ENCODE measurements at places on chromosomes 3 and 15.

- no peak for DNase-seq
Measured at GRCh38 chr3:107512108-107512507, 10.7 kb upstream of the BBX start.

GRCh38 chr15:22868928-22869327 is 30.5 kb downstream of the NIPA2 start:
- DNase-seq: no peak

DNA sequence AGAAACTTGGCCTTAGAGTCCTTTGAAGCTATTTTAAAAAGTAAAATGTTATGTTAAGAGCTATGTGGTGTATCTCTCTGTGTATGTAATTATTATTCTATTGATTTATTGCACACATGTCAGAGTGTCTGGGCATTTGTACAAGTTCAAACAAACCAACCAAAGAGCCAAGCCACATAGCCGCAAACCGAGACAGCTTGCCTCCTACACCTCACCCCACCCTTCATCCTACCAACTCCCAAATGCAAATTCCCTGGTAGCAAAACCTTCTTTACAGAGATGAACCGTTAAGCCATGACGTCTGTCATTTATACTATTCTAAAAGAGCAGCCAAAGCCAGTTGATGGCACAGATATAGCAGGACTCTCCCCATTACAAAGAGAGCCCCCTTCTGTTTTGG is 332.3 kb downstream of the ERC2 start:
- DNase-seq: no peak

DNA sequence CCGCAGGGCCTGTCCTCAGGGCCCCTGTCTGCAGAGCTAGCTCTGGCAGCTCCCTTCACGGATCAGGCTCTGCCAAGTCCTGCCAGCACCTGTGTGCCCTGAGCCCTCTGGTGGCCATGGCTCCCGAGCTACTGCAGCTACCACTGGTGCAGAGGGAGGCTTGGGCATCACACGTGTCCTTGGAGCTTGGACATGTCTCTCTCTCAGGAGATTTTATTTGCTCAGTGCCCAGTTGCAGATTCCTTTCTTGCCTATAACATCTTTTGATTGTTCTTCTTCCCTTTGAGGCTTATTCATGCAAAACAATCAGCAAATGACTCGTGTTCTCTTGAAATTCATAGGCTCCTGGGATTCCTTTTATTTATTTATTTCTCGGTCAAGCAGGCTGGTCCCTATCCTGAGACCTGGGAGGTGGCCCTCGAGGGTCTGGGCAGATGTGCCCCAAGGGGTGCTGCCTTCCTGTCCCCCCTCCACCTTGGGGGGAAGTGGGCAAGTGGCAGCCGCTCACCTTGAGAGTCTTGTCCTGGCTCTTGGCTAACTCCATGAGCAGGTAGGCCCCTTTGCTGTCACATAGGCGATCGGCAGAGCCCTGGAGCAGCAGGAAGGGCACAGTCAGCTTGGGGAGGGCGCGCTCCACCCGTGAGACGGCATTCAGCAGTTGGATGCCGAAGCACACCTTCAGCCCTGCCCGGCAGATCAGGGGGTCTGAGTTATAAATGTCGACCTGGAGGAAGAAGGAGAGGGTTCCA is 21.9 kb downstream of the ABTB1 start:
- DNase-seq: peak; percentile 33

DNA sequence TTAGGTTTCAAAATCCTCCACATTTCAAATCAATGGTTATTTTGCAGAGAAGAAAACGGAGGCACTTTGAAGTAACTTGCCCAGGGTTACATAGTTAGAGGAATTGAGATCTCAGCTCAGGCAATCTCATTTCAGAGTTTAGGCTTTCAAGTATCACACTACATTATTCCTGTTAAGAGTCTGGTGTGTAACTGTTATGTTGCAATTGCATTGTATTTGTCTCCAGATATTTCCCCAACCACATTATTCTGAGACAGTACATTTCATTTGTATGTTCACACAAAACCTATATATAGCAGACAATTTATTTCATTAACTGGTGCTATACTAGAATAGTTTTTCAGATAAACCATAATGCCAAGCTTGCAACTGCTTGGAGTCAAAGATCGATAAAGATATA is 154.2 kb upstream of the TSPAN3 start:
- DNase-seq: no peak

DNA sequence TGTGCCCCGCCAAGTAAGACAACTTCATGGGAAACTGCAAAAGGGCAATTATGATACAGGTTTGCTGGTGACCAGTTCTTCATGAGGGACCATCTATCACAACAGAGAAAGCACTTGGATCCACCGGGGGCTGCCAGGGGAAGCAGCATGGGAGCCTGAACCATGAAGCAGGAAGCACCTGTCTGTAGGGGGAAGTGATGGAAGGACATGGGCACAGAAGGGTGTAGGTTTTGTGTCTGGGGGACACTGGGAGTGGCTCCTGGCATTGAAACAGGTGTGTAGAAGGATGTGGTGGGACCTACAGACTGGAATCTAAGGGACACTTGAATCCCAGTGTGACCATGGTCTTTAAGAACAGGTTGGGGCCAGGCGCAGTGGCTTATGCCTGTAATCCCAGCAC is 22.6 kb downstream of the MKRN2 start:
- DNase-seq: no peak

DNA sequence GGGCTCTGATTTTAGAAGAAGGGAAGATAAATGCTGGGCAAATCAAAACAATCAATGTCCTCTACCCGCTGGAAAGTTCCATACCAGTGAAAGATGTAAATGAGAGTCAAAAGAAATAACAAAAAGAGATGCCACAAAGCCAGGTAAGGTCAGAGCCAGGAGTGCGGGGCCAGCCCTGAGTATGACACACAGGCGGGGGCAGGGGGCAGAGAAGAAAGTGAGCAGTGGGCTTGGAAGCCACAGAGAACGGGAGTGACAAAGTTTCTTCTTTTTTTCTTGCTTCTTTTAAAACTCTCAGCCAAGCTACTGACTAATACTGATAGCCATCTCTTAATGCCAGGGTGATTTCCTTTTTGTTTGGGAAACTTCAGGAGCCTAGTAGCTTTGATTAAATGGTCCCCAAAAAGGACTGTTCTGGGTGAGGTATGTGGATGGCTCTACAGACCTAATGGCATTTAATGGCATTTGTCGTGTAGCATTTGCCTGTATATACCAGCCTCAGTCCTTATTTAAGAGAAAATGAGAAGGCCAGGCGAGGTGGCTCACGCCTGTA is 23.1 kb upstream of the TSEN2 start:
- no peak for DNase-seq

- no peak for DNase-seq
Measured at GRCh38 chr3:5428607-5429516, 241.4 kb downstream of the EDEM1 start.

GRCh38 chr3:148309390-148310035 is 388.2 kb upstream of the AGTR1 start:
- no peak for DNase-seq

DNA sequence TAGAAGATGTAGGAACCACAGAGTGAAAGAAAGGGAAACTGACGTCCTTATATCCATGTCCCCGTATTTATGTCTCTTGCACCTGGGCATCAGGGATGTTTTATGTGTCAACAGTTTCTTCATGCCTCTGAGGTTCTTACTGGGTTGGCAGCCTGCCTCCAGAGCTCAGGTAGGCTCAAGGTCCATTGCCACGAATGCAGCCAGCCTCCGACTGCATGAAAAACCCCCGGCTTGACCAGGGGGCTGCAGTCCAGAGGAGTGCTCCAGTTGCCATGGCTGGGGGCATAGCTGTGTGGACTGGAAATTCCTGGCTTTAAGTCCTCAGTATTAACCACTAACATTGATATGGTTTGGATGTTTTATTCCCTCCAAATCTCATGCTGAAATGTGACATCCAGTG is 2.8 kb upstream of the CSPG5 start:
- no peak for DNase-seq

- no peak for DNase-seq
Measured at GRCh38 chr3:2915826-2916225, 194.3 kb downstream of the IL5RA start.

DNA sequence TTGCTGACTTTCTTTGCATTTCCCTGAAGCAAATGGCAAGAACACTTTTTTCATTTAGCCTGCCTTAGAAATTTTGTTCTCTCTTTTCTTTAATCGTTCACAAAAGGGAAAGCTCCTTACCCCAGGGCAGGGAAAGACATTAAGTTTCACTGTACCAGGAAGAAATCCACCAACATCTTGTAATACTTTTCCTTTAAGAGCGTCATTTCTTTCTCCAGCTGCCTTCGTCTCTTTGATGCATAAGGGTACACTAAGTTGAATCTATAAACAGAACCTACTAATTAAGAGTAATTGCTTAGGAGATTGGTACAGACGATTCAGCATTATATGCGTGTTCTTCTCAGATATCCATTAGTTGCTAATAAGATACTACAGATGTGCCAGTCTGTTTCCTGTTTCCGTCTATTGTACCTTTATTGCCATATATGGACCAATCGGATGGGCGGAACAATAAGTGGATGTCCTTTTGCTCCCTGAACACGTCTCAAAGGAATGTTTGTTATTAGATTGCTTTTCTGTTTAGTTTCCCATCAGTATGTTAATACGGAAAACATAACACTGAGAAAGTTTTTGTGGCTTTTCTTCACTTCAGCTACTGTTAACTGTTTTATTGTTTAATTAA is 276.7 kb upstream of the RARB start:
- DNase-seq: no peak

DNA sequence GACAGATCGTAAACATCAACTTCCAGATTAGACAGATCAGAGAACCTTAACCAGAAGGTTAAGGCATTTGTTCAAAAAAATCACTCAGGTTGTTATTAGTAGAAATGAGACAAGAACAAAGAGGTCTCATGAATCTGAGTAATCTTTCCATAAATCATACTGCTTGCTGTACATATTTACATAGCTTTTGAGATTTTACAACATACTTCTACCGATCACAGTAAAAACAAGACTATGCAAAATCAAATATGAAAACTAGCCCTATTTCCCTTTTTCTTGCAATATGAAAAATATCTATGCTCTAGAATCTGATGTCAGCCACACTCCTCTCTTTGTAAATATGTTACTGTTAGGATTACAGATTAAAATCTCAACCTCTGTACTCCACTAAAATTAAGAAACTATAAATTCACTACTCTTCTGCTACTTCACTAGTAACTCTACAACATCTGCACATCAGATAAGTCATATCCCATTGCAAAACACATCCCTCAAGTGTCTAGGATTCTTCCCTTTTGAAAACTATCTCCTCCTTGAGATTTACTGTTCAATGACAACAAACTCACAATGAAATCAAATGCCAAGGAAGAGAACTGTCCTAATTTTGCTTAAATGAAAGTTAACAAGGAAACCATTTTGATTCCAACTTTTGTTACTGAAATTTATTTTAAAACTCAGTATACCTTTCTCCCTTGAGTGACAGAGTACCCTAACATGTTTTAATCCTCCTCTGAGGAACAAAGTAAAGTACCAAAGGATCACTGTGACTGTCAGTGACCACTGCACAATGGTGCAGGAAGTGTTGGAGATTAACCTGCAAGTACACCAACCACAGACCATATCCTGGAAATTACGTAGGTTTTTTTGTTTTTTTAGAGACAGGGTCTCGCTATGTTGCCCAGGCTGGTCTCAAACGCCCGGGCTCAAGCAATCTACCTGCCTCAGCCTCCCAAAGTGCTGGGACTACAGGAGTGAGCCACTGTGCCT is 12.8 kb downstream of the DCUN1D1 start:
- DNase-seq: no peak

All from effector CD4-positive, alpha-beta T cell (primary cell).